Activated B cell treated with CpG ODN at 0.5 μM for 24 hours (primary cell): ENCODE measurements at places on chromosomes 1 and 21.

DNA sequence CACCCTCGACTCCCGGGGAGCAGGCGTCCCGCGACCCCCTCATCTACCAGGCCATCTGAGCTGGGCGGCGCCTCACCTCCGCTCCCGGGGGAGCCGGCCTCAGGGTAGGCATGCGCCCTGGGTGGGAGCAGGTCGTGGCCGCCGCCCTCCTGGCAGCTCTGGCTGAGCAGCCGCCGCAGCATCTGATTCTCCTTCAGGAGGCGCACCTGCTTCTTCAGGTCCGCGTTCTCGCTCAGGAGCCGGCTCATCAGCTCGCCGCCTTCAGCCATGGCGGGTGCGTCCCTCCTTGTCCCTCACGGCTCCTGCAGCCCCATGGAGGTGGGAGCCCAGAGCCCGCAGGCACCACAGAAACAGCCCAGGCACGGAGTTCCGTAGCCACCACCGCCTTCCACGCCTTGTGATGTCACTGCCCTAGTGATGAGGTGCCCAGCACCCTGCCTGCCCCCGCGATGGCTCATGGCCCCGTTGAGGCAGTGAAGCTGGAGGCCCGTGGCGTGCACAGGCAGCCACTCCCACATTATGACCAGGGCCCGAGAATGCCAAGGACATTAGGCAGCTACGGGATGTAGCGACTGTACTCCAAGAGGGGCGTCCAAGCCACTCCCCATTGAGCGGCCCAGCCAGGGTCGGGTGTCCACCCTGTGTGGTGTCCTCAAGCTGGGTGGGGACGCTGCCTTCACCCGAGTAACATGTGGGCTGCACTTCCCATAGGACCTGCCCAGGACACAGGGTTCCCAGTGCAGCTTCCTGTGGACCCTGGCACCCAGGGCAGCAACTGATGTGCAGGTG, 1.5 kb downstream of the SPATC1L start:
- DNase-seq, result no peak

DNA sequence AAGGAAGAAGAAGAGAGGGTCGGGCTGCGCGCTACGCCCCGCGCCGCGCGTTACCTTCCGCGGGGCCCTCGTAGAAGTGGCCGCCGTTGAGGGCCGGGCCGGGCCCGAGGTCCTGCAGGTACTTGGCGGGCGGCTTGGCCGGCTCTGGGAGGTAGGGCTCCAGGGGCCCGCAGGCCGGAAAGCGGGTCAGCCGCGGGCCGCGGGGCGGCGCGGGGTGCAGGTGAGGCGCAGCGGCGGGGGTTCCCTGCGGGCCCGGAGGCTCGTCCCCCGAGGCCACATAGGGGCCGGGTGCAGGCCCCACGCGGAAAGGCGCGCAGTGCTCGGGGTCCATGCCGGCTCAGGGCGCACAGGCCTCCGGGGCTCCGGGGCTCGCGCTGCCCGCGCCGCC, 196 bp downstream of the ALX3 start:
- no peak for DNase-seq

- no peak for DNase-seq
Measured at GRCh38 chr1:167805041-167805556, 83.3 kb downstream of the MPZL1 start.

- DNase-seq, result no peak
Measured at GRCh38 chr1:26574719-26575251, 45.2 kb downstream of the RPS6KA1 start.

- no peak for DNase-seq
Measured at GRCh38 chr1:96978444-96978843, 256.9 kb downstream of the PTBP2 start.

- DNase-seq, result no peak
Measured at GRCh38 chr1:168514455-168514854, 29.3 kb downstream of the XCL2 start.

GRCh38 chr1:32063261-32063681, 9.5 kb upstream of the TMEM39B start:
- no peak for DNase-seq

- no peak for DNase-seq
Measured at GRCh38 chr1:18945401-18945849, 11.1 kb downstream of the IFFO2 start.

GRCh38 chr1:19644681-19645410, 735 bp downstream of the NBL1 start:
- peak; percentile 31 for DNase-seq

- DNase-seq, result peak; percentile 16
Measured at GRCh38 chr1:1211541-1212441, 2.2 kb downstream of the TNFRSF4 start.

- no peak for DNase-seq
Measured at GRCh38 chr1:81484284-81484683, 316.4 kb upstream of the ADGRL2 start.

DNA sequence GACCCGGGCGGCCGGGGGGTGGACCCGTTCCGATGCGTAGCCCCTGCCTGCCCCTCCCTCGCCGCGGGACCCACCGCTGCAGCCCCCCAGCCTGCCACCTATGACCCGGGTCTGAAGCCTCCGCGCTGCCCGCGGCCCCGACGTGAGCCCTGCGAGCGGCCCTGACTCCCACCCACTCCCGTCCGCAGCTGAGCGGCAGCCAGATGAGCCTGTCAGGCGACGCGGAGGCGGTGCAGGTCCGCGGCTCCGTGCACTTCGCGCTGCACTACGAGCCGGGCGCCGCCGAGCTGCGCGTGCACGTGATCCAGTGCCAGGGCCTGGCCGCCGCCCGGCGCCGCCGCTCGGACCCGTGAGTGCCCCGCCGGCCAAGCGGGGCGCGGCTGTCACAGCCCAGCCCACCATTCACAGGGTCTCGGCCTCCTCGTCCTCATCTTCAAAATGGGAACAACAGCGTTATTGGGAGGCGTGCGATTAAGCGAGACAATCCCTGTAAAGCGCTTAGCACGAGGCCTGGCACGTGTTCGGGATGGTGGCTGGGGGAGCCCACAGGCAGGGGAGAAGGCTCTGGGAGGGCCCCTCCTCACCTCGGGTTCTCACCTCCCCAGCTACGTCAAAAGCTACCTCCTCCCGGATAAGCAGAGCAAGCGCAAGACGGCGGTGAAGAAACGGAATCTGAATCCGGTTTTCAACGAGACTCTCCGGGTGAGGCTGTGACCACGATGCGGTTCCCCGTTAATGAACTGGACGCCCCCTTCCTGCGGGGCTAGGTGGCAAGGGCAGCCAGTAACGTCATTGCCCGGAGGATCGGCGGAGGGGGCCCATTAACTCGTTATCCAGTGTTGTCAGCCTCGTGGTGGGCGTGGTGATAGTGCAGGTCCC, 8.2 kb downstream of the SYTL1 start:
- no peak for DNase-seq

DNA sequence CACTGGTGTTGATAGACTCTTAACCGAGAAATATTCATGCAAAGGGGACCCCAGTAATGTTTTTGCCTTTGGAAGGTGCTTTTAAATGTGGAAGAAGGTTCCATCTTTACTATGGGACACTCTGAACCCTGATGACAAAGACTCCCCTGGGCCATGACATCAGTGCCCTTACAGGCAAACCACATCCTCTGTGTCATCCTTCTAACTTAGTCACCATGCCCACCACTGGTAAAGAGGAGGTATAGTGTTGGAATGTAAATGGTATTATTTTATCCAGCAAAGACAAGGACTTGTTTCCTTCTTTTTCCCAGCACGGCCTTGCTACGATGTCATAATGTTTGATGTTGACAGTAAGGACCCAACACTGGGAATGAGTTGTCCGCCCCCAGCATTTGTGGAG, 12.6 kb downstream of the METTL13 start:
- no peak for DNase-seq

GRCh38 chr21:25790122-25790877, 55.5 kb downstream of the GABPA start:
- no peak for DNase-seq

- DNase-seq, result no peak
Measured at GRCh38 chr21:32499249-32500055, 85.9 kb downstream of the TCP10L start.

- no peak for DNase-seq
Measured at GRCh38 chr1:215557504-215557903, 9.6 kb upstream of the KCTD3 start.

DNA sequence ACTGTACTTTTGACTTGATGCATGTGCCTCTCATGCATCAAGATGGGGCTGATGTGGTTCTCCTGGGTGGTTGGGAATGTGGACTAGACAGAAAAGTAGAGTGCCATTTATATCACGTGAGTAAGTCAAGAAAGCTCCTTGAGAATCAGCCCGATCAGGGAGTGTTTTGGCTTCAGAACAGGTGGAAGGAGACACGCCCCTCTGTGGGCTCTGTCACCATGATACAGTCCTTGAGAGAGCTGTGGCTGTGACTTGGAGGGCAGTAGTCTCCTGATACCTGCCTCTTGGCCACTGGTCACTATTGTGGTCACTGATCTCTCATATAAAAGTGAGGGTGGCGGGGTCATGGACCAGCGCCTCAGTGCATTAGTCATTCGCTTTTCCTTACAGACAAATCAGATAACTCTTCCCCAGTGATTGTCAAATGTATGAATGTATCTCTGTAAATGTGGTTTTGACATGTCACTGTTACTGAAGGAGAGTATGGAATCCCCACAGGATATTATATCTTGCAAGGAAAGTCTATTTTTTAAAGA, 8.9 kb upstream of the C4BPB start:
- DNase-seq, result no peak

DNA sequence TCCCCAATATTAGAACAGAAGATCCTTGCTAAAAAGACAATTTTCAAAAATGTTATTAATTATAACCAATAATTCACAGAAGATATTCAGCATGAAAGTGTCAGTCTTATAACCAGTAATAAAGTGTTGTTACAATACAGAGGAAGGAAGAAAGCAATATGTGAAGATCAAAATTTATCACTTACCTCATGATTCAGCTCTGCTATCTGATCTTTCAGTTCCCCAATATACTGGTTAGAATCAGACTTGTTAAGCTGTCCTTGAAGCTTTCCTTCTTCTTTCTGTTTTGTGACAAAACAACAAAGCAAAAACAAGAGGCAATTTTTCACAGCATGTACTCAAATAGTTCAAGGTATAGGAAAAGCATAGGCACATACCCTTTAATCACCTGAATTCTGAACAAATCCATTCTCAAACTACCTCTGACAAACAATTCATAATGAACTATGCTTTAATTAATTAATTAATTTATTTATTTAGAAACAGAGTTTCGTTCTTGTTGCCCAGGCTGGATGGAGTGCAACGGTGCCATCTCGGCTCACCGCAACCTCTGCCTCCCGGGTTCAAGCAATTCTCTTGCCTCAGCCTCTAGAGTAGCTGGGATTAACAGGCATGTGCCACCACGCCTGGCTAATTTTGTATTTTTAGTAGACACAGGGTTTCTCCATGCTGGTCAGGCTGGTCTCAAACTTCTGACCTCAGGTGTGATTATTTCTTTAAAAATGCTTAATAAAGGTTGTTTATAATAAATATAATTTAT, 76.9 kb upstream of the GFI1 start:
- DNase-seq, result no peak

DNA sequence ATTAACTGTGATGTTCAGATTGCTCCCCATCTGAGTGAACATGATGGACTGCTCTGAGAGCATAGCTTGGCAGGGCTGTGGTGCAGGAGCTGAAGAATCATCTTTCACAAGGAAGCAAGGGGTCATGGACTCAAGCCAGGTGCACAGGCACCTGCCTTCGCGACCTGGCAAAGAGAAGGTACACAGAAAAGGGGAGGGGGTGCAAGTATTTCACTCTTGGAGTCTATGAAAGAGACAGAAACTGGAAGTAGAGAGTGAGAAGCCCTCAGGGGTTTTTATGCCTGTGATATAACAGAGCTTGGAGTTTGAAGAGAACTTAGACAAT, 232.6 kb upstream of the PLXNA2 start:
- DNase-seq, result no peak

DNA sequence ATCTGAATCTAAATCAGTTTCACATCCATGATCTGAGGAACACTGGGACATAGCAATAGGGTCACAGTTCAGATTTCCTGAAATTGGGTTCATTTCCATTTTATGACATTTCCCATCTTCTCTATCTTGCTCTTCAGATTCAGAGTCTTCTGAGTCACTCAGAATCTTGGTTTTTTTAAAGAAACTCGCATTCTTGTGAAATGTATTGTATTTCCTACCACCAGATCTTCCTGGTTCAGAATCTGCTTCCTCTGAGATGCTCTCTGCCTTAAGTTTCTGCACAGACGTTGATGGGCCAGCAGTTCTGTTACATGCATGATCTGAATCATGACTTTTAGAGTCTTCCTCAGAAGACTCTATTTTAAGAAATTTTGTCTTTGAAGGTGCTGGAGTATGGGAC, 15.5 kb upstream of the PSMG1 start:
- DNase-seq, result no peak

GRCh38 chr1:9200441-9200840, 34.1 kb upstream of the H6PD start:
- no peak for DNase-seq

DNA sequence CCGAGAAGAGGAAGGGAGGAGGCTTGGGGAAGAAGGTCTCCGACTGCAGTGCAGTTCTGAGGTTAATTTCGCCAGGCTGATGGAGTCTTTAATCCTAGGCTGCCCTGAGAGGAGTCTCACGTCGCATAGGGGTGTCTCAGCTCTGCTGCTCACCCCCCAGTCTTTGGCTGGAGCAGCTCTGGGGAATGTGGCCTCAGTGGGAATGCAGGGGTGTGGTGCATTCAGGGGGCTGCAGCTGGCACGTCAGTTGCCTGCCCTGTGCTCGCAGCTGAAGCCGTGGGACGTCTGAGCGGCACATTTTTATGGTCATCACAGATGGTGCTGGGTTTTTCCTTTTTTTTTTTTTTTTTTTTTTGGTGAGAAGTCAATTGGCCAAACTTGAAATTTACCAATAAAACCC, 38.2 kb downstream of the ACTN2 start:
- no peak for DNase-seq

GRCh38 chr1:204480515-204480914, 14.1 kb downstream of the PIK3C2B start:
- peak; percentile 40 for DNase-seq

DNA sequence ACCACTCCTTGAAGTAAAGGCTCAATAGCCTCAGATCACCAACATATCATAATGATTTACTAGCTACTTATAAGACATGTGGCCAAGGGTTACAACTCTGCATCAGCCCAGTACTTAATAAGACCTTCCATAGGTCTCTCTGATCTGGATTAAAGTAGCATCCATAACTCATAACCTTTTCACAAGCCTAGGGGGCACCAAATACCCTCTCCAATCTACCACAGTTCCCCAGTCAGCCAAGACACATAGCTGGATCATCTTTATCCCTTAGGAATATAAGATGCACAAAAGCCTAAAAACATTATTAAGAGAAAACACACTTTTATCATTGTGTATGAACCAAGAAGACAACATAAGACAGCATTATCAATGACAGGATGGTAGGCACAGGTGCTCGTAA, 22.1 kb downstream of the SSX2IP start:
- no peak for DNase-seq
